ENCODE measurements at places on chromosomes 16 and 17.

DNA sequence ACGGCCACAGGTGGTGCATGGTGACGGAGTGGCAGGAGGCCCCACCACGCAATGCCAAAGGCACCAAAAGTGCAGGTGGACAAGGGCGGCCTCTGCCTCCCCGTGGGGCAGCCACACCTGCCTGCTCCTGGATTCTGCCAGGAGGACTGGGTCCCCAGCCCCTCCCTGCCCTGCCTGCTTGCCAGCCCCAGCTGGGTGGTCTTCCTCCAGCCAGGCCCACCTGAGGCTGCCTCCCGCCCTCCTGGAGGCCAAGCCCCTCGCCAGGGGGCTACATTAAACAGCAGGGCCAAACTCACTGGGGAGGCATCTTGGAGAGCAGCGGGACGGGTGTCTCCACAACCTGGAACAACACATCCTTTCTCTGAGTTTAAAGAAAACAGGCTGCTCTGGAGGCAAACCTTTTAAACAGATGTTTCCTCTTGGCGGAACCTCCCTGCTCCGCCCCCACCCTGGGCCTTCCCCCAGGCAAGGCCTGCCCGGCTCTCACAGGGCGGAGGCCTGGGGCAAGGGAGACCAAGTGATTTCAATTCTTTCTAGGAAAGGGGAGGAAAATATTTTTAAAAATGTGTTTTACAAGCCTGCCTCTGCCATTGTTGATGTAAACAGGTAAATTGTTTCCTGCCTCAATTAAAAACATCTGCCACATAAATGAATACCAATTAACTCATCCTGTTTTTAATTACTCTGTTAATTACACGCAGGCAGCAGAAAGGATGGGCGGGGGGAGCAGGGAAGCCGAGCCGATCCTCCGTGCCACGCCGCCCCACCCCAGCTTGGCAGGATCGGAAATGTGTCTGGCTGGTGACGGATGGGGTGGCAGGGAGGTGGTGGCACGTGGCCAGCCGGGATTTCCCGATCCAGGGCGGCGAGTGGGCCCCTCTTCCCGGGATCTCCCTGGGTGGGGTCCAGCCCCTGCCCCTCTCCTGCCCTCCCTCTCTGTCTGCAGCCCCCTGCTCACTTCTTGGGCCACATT, 54.4 kb upstream of the PABPN1L start:
- DNase-seq = no peak

DNA sequence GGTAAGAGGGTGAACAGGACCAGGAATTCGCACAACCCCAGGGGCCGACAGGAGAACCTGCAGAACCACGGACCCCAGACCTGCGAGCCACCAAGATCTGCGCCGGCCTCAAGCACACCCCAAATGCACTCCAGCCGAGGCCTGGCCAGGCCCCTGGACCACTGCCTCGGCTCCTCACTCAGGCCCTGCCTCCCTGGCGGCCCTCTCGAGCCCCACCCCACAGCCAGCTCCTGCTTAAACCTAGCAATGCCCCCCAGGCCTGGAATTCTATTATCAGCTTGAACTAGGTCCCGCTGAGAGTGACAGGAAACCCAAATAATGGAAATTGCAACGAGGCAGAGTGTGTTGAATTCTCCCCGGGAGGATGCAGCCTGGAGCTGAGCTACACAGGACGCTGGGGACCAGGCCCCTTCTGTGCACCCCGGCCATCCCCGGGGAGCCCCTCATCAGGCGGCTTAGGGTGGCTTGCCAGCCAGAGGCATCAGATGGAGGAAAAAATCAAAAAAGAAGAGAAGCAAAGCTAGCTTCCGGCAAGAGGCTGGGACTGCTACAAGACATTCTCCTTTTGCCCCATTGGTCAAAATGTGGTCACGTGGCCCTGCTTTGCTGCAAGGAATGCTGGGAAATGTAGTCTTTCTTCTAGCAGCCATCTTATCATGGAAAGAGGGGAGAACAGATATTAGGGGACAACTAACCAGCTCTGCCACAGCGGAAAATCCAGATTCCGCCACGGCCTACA, 2.4 kb upstream of the ENPP7 start:
- peak; percentile 66 for DNase-seq

GRCh38 chr16:80080287-80080851, 460.4 kb upstream of the DYNLRB2 start:
- DNase-seq = no peak

GRCh38 chr17:49230636-49231562, at the start of gene PHOSPHO1:
Gene PHOSPHO1 (minus strand): TSS chr17:49230787. CDS start chr17:49226691, 4,096 bp downstream.
- DNase-seq = peak; percentile 78
